ENCODE measurements at places on chromosomes 11 and 22. TPM values are rescaled to one million over a fixed set of nuclear protein-coding genes. Genes with fewer than 3 reads are reported as not detected.
A peak's percentile ranks its signal among the peaks of the same experiment; 100 is the strongest.

The KCNJ1 gene
- polyA plus RNA-seq, result 0.12 TPM

The MS4A4A gene
- 27.4 TPM for polyA plus RNA-seq

The TMPRSS6 gene
- polyA plus RNA-seq, result not detected

The VPS51 gene
- polyA plus RNA-seq, result 39.4 TPM

The TESMIN gene
- 2.5 TPM for polyA plus RNA-seq

The PANX3 gene
- polyA plus RNA-seq, result not detected

The RBM4 gene
- polyA plus RNA-seq, result 153 TPM

The KRTAP5-10 gene
- polyA plus RNA-seq, result not detected

The NAV2 gene
- not detected for polyA plus RNA-seq

DNA sequence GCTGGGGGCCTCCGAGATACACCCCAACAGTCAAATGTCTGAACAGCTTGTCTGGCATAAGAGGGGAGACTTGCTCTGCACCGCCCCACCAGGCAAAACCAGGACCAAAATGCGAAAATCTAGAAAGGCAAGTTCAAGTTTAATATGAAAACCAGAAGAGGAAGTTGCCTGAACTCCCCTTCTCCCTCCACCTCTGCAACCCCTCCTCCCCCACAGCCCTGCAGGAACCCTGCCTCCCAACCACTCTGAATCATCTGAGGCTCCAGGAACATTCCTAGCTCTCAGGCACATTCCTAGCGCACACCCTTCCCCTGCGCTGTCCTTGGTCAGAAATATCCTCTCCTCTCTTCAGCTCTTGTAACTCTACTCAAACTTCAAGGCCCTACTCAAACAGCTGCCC is 36.7 kb downstream of the ISX start:
- no peak for DNase-seq

DNA sequence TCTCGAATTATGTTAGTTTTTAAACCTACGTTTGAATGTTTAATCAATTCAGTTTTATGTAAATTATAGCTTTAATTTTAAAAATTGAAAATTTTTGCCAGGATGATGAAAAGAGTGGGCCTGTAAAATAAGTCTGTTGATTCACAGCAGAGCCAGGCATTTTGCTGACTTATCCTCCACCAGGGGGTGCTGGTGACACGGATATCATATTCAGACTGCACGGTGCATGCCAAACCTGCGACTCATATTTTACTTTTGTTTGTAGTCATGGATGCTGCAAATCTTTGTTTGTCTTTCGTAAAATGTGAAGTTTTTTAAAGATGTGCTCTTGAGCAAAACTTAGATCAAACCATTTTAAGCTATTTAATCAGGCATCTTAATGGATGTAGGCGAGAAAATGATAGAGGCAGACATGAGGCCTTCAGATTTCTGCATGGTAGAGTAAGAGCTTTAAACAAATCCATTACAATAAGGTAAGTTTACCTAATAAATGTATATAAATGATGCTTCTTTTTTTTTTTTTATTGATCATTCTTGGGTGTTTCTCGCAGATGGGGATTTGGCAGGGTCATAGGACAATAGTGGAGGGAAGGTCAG is 3.6 kb upstream of the OR8B3 start:
- peak; percentile 23 for DNase-seq

DNA sequence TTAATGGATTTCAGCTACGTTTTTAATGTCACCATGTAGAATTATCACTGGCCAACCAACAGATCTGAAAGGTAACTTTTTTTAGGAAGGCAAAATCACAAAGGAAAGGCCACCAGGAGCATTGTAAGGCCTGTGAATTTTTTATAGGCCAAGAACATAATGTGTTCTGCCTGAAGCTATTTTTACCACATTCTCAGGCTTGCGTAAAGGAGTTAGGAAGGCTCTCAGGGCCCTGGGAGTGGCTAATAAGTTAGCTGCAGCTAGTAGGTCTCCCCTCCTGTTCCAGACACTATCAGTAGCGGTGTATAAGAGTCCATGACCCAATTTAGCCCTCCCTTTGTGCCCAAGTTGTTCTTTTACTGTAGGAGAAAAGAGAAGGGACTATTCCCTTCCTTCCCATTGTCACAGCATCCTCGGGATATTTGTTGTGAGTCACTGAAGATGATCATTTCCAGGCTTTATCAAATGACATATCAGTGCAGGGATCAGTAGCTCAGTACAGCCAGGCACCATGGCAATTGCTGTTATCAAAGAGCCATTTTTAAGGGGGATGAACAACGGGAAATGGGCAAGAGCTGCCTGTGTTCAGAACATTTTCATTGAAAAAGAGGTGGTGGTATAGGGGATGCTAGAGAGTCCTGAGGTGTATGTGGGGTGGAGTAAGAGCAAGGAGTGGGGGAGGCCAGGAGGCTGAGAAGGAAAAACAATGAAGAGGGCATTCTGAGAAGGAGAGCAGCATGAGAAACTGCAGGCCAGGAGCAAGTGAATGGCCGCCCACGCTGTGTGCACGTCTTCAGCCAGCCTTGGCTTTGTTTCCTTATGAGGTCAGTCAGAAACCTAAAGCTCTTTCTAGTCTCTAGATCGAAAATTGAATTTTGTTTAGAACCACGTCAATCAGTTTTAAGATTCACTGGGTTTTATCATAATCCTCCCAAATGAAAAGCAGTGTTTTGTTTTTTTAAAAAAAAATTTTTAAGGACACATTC is 940.3 kb downstream of the NTM start:
- DNase-seq, result no peak

- DNase-seq, result no peak
These were observed 21.9 kb upstream of the C22orf42 start for GRCh38 chr22:32181043-32181442.

DNA sequence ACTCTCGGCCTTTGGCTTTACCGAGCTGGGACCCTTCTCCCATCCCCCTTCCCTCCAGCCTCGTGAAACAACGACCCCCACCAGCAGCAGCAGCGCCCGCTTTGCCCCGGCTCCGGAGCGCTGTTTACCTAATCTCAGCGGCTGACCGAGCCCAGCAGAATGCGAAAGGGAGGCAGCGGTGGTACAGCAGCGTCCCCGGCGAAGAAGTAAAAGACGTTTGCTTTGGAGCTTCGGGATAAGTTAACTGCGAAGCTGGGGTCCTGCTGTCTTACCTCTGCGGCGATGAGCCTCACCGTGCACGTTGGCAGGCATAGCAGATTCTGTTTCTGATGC is 2.0 kb upstream of the LARGE1 start:
- no peak for DNase-seq

GRCh38 chr11:8220261-8221045 is 43.2 kb downstream of the LMO1 start:
- no peak for DNase-seq

- no peak for DNase-seq
These were observed 366.3 kb downstream of the TBC1D22A start for GRCh38 chr22:47128622-47129215.

GRCh38 chr22:50536226-50536625 is 6.4 kb upstream of the TYMP start:
- DNase-seq, result no peak

DNA sequence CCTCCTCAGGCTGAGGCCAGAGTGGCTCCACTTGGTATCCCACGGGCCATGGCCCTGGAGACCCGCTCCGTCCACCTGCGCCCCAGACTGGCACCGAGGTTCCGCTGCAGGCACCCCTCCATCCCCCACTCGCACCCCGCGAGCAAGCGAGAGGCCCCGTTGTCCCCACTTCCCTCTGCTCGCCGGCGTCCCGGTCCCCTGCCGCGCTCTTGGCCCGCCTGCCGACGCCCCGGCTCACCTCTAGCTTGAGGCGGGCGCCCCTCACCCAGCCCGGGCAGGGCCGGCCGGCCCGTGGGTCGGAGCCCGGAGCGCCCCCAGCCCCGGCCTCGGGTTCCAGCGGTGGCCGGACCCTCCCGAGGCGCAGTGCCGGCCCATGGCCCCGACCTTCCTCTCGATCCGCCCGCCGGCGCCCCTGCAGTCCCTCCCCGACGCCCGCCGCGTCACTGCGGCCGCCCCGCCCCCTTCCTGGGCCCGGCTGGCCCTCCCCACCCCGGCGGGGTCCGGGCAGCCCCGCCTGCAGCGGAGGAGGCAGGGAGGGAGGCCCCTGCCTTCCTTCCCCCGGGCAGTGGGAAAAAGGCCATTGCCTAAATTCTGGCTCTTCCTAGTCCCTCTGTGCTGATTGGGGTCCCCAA is at the start of gene PITPNM1:
Gene PITPNM1, minus strand, starts transcription at position 414 of the 632 bp plus-strand sequence. CDS start 1,183 bp downstream, outside the sequence.
- peak; percentile 63 for DNase-seq

GRCh38 chr11:22466351-22466750 is 128.2 kb downstream of the SLC17A6 start:
- DNase-seq, result no peak

DNA sequence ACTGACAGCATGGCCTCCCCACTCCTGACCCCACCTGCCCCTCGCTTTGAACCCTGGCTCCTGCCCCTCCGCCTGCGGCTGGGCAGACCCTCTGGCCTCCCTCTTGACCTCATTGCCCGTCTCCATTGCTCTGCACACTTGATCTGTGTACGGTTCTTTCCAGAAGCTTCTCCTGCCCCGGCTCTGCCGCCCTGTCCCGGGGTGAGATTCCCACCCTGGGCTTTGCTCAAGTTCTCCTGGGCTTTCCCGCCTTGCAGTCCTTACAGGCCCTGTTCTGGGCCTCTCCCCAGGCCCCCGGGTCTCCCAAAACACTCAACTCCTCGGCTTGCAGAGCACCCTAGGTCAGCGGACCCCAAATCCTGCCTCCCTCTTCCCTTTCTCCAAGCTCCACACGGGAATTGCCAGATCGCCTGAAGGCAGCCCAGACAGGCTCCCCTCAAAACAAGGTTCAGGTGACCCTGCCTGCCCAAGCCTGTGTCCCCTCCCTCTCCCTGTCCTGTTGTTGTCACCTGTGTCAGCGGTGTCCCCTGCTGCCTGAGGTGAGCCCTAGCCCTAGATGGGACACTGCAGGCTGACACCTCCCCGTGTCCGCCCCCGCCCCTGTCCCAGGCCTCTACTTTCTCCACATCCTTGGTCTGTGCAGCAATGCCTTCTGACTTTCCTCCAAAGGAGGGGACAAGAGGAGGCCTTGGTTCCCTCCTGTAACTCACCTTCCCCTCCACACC is 1.5 kb downstream of the GAL start:
- no peak for DNase-seq

All from CD14-positive monocyte (primary cell).